ENCODE measurements at places on chromosomes 6 and 20.
A peak's percentile ranks its signal among the peaks of the same experiment; 100 is the strongest.

DNA sequence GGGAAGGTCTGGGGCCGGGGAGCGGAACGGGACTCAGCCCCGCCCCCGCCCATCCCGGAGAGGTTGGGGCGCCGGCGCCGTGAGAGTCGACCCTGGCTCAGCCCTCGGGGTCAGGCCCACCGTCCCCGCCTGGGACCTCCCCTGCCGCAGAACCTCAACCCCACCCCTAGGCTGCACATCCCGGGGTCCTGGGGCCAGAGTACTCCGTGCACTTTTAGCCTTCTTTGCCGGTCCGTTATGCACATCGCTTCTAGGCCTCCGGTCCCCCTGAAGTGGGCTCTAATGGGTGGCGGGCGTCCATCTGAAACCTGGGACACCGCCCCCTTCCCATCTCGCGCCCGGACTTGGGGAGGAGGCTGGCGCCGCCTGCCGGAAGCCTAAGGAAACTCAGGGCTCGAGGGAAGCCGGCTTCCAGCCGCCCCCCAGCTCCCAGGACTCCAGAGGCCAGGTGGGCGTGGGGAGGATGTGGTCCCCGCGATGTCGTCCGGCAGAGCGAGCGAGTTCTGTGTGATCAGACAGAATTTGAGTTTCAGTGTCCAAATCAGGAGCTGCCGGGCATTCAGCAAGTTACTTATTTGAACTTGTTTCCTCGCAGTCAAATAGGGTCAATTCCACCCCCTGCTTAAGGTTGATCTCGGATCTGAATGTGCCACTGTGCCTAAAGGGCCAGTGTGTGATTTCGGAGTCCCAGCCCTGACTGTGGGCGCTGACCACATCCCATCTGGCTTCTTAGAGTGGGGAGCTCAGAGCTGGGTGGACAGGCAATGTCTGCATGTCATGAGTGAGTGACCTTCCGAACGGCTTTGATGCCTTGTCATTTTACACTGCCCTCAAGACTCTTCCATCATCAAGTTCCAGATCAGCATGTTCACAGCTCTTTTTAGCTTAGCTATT is 47.6 kb downstream of the CPXM1 start:
- no peak for DNase-seq

- DNase-seq = no peak
Observed at GRCh38 chr6:106318851-106319250, 6.7 kb downstream of the ATG5 start.

DNA sequence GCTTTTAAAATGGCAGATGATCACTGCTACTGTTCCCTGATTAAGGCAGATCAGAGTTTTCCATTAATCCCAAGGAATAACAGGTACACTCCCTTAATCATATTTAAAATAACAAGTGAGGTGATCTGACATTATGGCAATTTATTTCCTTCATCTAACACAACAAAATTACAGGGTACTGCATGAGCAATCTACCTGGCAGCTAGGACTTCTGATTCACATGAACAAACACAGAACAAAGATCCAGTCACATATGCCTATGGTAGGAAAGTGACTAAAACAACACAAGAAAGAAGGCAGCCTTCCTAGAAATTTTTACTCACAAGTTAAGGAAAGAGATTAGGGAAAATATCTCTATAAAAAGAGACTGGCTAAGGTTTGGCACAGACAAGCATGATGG is 33.2 kb downstream of the MAP7 start:
- DNase-seq = no peak

- no peak for DNase-seq
Observed at GRCh38 chr6:42616716-42617115, 52.9 kb downstream of the UBR2 start.

GRCh38 chr6:148973538-148974208 is 226.8 kb downstream of the UST start:
- peak; percentile 32 for DNase-seq

DNA sequence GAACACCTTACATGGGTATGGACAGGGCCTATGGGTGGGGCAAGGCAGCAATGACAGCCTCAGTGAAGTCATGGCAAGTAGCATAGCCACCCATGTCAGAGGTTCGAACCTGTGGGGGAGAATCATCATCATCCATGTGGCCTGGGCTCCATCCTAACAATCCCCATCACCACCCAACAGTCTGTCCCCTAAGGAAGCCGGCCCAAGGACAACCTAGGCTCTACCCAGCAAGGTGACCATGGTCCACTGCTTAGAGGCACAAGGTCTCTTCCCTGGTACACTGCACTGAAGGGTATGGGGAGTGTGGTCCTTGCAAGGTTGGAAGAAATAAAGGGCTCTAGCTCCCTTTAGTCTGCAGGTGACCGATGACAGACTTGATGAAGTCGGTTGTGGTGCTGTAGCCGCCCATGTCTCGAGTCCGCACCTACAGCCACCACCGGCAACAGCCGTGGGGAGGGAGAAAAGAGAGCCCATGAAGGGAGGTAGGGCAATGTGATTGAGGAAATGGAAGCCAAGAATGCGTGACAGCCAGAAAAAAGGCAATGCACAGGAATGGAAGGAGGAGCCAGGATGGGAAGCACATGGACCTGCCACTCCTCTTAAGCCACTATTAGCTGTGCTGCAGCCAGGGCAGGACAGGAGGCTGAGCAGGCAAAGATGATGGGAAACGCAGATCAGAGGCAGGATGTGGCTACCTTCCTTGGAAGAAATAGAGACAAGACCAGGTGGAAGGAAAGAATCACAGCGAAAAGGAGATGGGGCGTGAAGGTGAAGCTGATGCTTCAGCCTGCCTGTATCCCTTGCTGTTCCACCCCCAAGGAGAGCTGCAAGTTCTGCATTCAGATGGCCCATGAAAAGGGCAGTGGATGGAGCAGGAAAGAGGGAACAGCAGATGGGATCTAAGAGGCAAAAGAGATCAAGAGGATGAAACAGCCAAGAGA is 5.3 kb downstream of the IDH3B start:
- DNase-seq = no peak

DNA sequence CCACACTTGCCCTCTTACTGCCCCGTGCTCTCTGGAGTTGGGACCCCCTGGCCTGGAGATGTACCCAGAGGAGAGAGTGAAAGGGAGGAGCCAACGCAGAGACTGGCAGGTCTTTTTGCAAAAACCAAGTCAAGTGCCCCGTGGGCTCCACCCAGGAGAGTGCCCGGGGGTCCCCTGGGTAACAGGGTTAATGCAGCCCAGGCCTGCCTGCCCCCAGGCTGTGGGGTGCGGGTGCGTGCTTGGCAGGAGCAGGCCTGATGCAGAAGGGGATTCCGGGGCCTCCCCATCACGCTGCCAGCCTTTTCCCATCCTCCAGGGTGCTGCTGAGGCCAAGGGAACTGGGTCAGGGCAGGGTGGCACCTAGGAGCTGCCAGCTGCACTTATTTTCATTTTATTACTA is 184.4 kb downstream of the ERMARD start:
- no peak for DNase-seq

GRCh38 chr6:128305976-128306375 is 214.4 kb downstream of the PTPRK start:
- no peak for DNase-seq

DNA sequence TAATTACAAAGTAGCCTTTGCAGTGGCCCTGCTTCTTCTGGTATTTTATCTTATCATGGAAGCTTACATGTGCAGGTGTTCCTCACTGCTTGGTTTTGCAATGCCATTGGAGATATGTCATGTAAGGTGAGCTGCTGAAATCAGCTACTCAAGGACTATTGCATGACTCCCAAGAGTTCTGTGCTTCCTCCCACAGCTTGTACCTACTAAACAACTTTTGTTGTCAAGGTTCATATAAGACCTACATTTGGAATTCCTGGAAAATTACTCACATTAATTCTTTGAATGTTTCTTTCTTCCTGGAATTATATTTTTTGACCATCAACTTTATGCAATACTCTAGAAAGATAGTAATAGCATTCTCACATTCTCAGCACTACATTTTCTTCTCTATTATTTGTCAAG is 427.5 kb upstream of the HSF2 start:
- DNase-seq = no peak

- DNase-seq = no peak
Observed at GRCh38 chr6:41964201-41964887, 22.7 kb upstream of the CCND3 start.

DNA sequence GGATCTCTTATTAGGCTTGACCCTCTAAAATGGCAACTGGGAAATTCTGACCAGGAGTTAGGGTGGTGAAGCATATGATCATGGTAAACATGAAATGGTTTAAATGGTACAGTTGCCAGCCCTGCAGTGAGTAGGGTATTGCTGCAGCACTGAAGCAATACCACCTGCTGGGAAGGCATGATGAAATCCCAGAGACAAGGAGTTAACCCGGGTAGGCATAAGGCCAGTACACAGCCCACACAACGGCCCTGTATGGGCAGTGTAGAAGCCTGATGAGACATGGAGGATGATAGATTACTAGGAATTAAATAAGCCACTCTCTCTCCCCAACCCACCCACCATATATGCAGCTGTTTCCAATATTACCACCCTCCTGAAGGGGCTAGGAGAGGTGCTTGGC is 197.4 kb upstream of the MOCS1 start:
- no peak for DNase-seq
